Amygdala (tissue), 56 donors: ENCODE measurements at places on chromosomes 1 and 21.

DNA sequence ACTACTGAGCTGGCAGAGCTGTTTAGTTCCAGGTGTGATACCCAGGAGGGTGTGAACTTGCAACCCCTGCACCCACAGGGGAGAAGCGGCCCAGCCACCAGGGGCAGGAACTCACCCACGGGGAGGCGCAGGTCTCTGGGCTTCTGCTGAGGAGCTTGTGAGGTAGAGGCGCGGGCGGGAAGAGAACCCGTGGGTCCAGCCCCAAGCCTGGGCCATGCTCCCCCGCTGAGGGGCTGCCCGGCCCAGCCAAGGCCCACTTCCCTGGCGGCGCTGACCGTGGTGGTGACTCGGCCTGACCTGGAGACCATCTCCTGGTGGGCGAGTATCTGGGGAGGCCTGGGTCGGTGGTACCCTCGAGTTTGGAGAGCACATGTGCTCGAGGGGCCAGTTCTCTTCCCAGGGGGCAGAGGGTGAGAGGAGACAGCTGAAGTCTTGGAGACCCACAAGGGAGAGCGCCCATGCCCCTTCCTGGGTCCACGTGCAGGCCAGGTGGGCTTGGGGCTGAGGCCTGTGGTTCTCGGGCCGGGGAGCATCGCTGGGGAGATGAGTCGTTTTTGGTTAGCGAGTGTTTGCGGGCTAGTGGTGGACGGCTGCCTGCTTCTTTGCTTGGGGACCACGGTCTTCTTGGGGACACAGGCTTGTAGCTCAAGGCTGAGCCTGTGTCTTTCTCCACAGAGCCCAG, 28.4 kb upstream of the EDN2 start:
- no peak for DNase-seq

GRCh38 chr1:206658981-206659273, 23.6 kb downstream of the DYRK3 start:
- no peak for DNase-seq

DNA sequence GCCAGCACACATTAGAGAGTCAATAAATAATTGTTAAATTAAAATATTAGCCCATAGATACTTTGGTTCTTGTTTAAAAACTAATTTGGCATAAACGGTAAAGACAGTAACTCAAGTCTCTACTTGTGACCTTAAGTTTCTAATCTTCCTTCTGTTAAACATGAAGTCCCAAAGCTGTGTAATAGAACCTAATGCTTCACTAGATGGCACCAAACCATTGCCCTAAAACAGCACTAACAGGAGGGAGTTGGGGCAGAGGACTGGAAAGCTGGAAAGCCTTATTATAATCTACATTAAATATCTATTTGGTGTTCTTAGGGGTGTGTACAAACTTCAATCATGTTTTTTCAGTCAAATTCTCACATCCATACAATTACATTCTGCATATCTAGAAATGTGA, 176.7 kb downstream of the OLFM3 start:
- no peak for DNase-seq

- no peak for DNase-seq
Observed at GRCh38 chr1:28329395-28330153, 734 bp downstream of the MED18 start.

GRCh38 chr1:106278716-106279115, 777.8 kb upstream of the PRMT6 start:
- DNase-seq, result no peak

DNA sequence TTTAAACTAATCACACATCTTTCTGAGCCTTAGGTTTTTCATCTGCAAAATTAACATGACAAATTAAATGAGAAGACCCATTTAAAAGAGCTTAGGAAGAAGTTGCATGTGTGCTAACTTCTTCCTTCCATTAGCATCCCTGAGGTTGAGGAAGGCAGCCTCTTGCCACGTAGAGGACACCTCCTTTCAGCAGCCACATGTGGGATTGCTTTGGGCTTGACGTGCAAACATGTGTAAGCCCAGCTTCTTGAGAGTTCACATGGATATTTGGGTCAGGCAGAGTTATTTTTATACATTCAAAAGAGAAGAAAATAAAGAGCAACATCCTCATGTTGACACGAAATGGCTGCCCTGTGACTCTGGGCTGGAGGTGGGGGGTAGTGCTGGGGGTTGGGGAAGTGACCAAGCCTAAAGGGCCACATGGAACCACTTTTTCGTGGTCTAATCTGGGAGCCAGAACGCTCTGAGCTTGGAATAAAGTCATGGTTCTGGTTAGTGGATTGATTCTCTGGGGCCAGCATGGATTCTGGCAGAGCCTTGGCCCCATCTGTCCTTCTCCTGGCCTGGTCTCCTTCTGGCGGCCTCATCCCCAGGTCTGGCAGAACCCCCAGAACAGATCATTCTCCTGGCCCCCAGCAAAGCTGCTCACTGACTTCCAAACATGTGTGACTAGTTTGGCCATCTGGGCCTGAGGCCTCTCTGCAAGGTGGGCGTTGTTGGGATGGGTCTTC, 137.1 kb upstream of the USP24 start:
- DNase-seq, result no peak

- DNase-seq, result no peak
Observed at GRCh38 chr1:12069623-12070244, 6.6 kb downstream of the TNFRSF8 start.

GRCh38 chr21:19547951-19548840, 1144.6 kb upstream of the TMPRSS15 start:
- no peak for DNase-seq

DNA sequence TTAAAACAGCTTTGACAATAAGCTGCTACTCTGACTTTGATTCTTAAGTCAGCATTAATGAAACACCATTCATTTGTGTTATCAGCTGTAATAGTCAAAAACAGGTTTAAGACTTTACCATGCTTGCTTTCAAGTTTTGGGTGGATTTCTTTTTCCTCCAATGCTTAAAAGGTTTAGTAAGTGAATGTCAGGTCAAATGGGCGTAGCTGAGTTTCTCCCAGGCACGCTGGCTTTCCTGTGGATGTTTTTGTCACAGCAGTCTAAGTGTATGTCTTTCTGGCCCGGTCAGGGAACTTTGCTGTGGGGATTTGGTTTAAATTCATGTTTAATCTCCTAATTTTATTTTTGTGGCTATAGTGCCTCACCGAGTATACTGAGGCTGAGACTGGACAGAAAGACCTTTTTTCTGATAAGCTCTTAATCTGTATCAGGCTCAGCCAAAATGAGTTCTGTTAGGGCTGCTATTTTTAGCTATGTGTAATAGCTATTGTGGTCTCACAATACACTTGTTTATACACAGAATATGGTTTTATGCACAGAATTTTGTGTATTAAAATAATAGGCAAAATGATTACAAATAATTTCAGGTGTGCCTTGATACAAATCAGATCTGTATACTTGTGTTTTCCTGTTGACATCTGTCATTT, 292.8 kb downstream of the DISC1 start:
- DNase-seq, result no peak

GRCh38 chr1:203507759-203508158, 13.8 kb downstream of the OPTC start:
- no peak for DNase-seq

DNA sequence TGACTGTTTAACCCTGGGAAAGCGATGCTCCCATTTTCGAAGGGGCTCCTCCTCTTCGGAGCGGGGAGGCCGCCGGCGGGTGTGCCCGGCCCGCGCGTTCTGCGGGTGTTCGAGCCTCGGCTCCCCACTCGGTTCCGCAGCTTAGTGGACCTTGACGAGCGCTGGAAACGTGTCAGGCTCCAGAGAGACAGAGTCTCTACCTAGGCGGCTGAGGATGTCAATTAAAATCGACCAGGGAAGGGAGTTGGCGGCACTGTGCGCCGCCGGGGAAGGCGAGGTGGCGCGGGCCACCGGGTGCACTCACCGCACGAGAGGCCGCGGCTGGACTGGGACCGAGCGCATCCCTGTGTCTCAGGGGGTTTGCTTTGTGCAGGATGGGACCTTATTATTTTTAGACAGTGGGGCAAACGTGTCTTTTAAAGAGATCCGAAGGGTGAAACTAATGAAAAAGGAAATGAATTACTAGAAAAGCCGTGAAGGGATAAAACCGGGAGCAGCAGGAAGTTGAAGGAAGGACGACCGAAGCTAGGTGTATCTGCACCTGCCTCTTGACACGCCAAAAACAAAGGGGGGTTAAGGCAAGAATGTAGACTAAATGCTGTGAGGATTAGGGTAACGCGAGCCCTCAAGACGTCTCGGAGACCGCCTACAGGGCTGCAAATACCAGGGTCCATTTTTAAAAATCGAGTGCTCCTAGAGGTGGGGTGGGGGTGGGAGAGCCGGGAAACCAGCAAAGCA, 5.6 kb downstream of the LHX4 start:
- DNase-seq, result no peak

DNA sequence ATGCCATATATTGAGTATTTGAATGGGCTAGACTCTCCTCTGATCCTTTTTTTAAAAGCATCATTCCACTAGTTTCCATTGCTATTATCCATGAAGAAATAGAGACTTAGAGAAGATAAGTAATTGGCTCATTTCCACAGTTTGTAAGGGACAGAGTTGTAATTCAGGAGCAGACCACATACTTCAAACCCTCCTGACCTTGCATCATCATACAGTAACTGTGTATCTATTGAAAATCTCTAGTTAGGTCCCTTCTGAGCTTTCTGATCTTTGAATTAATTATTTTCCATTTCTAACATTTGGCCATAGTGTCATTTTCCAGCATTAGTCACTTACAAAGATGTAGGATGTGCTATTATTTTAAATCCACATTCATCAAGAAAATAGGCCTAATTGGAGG, 386.5 kb upstream of the ST6GALNAC5 start:
- no peak for DNase-seq

GRCh38 chr1:45373573-45373972, 33.3 kb upstream of the MUTYH start:
- DNase-seq, result no peak

- DNase-seq, result peak; percentile 22
Observed at GRCh38 chr21:36149788-36150711, 6.6 kb upstream of the DOP1B start.

- no peak for DNase-seq
Observed at GRCh38 chr1:27906759-27907158, 28.0 kb upstream of the SMPDL3B start.

GRCh38 chr1:212754680-212755079, 36.9 kb downstream of the NSL1 start:
- peak; percentile 66 for DNase-seq

DNA sequence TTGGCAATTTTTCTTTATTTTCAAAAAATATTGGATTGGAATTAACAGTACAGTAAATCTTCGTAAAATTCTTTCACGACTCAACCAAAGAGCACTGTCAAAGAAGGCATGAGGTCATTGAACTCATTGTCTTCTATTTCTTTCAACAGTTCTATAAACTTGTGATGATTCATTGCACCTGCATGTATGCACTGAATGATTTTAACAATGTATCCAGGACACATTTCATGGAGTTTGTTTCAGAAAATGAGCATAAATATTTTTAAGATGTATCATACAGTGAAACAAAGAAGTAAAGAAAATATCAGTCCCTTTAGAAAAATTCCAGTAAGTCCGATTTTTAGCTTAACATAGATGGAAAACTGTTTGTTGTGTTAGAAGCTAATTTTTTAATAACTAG, 33.6 kb upstream of the CD34 start:
- no peak for DNase-seq

DNA sequence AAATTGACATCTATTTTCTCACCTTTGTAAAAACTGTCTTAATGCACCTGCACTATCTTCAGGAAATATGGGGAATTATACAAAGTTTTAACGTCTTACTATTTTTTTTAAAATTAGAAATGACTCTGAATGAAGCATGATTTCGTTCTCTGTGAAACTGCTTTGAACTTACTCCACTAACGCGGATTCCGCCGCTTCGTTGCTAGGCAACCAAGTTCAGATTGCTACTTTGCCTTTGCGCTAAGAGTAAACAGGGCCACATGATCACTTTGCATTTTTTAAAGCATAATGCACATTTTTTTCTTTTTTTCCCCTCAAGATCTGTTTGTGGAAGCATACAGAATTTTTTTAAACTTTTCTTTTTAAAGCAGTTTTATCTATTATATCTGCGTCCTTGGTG, 690.5 kb downstream of the BRINP3 start:
- DNase-seq, result no peak

GRCh38 chr21:32364387-32364786, 28.4 kb downstream of the URB1 start:
- no peak for DNase-seq

DNA sequence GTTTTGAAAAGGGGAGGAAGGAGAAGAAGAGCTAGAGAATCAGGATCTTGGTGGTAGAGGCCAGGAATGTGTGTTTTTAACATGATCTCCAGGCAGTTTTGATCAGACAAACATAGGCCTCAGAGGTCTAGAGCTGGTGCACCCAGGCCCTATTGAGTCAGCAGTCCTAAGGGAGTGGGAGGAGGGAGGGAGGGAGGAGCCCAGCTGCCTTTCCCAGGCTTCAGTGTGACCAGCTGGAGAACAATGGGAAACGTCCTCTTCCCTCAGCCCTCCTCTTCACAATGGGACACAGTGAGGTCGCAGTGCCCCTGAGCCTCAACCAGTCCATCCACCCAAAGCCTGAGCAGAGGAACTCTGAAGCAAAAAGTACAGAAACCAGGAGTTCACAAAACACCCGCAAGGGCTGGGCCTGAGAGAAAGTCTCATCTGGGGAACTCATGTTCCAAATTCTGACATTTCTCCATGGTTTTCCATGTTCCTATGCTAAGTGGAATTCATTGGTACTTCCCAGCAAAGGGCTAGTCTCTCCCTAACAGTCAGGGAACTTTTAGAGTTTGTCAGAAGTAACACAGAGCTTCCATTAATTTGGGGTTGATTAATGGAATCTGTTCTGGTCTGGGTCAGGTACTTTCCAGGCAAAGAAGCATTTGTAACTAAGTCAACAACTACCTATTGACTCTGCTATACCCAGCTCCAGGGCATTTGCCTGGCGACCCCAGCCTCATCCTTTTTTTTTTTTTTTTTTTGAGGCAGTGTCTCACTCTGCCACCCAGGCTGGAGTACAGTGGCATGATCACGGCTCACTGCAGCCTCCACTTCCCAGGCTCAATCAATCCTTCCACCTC, 37.5 kb downstream of the ELAPOR1 start:
- peak; percentile 46 for DNase-seq

DNA sequence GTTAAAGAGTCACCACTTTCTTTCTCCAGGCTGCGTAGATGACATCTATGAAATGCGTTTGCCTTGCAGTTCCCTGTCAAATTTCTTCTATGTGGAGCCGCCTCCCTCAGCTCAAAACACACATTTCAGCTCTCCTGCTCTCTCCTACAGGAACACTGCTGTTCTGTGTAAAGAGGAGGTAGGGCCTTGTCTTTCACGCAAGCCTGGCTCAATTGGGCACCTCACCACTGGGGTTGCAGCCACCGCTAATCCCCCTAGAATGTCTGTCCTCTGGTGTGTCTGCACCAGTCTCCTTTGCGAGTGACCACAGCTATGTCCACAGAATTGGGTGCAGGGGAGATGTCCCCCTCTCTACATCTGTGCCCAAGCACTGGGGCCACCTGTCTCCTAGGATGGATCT, 31.8 kb upstream of the CFHR4 start:
- no peak for DNase-seq

GRCh38 chr1:58808077-58808476, 24.2 kb upstream of the JUN start:
- no peak for DNase-seq

DNA sequence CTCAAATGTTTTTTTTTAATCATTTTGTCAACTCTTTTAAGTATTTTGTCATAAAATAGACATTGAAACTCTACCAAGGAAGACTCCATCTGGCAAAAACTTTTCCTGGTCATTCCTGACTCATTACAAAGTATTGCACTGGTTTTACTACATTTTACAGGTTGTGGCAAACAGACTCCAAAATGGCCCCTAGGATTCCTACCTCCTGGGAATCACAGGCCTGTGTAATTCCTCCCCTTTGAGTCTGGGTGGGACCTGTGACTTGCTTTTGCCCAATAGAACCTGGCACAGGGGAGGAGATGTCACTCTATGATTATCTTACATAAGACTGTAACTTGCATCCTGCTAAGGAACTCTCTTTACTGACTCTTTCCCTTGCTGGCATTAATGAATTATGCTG, 123.6 kb upstream of the KCNJ6 start:
- DNase-seq, result no peak
